ENCODE measurements at places on chromosomes 16 and 17.
A peak's percentile ranks its signal among the peaks of the same experiment; 100 is the strongest.

DNA sequence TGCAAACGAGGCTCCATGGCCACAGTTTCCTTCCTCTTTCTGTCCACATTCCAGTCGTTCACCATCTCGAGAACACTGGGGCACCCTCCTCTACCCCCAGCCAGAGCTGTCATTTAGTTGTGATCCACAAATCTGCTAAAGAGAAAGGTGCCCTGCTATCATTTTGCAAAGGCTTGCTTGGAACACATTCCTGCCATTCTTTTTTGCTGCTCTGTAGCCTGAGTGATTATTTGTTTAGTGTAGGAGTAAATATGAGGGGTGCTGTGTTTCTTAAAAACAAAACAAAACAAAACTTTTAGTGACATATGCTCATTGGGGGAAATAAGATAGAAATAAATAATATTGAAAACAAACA, 166.7 kb downstream of the PRKCA start:
- DNase-seq = no peak

GRCh38 chr16:75502916-75503605, 7.8 kb upstream of the CHST6 start:
- no peak for DNase-seq

DNA sequence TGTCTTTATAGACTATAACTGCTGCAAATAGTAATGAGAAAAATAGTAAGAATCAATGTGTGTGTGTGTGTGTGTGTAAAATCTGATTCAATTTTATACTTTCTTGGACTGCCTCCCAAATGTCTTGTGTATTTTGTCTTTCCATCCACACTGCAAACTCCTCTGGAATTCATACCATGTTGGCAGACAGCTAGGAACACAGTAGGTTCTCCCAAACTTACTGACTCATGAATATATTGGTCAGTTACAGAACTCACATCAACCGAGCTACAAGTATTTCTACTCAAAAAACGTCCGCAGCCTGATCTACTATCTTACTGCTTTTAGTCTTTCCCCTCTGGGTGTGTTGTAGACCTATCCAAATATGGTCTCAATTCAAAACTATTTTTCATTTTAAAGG, 542.7 kb upstream of the PSMD7 start:
- DNase-seq = no peak

DNA sequence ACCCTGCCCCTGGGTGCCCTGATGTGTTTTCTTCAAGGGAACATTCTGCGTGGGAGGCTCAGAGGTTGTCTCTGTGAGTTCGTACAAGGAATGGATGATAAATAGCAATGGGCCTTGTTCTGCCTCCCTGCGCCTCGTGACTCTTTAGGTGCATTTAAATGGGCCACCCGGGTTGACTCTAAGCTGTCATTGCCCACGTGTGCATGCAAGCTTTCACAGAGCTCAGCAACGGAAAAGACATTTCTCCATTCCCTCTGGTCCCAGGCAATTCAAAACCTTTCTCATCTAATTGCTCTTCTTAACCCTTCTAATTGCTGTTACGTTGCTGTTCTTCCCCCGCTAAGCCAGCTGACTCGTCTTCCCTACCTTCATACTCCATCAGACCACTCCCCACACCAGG, 71.5 kb upstream of the SDK2 start:
- no peak for DNase-seq

GRCh38 chr16:28923652-28924398, 1.2 kb downstream of the RABEP2 start:
- no peak for DNase-seq

DNA sequence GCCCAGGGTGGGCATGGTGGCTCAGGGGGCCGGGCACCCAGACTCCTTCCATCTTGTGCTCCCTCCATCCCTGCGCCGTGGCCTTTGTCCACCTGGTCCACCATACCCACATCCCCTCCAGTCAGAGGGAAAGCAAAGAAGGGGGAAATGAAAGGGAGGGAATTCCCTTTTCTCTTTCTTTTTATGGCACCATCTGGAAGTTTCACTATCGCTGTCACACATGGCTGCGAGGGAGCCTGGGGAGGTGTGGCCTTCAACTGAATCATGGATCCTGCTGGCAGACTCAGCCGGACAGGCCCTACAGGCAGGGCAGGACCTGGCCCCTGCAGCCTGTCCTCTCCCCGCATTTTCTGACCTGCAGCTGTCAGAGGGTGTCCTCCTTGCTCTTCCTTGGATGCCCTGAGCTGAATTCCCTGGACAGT, 6.2 kb downstream of the SLC12A3 start:
- DNase-seq = no peak

- DNase-seq = no peak
These were observed 5.5 kb downstream of the CYBC1 start for GRCh38 chr17:82444941-82445521.

DNA sequence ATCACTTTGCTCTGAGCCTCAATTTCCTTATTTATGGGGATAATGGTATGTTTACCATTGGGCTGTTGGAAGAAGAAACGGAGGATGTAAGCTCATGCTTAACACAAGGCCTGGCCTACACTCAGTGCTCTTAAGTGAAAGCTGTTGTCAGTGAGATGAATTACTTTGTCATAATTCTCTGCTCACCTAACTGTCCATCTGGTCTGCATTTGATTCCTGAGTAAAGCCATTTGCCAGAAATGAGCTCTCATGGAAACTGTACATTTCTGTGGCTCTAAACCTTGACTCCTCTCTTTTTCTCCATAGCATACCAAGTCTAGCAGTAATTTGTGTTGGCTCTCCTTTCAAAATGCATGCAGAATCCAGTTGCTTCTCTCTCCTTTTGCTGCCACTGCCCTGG, 445.7 kb downstream of the UTP18 start:
- no peak for DNase-seq

- no peak for DNase-seq
These were observed 17.6 kb upstream of the ABR start for GRCh38 chr17:1197379-1197778.

DNA sequence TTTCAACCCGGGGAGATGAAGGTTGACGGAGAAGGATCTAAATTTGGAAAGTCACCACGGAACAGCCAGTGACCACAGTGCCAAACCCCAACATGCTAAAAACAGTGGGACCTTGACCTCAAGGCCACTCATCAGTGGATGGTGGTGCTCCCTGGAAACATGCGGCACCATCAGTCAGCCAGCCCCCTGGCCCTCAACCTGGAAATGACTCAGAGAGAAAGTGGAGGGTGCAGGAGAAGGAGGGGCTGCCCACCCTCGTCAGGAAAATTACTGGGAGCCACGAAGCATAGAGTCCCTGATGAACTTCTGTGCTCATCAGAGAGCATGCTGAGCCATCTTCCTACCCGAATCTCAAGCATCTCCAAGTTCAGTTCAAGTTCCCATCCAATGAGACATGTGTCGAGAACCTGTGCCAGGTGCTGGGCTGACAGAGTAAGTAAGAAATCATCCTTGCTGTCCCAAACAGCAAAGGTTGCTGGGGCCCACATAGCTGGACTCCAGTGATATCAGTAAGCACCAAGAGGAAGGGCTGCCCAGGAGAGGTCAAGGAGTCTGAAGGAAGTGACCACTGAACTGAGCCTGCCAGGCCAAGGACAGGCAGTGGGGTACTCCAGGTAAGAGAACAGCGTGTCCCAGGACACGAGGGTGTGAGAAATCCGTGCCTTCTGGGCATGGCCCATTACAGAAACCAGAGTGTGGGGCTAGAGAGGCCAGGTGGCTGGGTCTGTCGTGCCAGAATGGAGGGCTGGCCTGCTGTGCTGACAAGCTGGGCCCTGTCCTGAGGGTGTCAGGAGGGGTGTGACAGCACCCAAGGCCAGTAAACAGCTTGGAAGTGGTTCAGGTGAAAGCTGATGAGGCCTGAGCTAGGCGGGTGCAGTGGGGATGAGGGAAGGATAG, 5.2 kb downstream of the PECAM1 start:
- DNase-seq = peak; percentile 81

DNA sequence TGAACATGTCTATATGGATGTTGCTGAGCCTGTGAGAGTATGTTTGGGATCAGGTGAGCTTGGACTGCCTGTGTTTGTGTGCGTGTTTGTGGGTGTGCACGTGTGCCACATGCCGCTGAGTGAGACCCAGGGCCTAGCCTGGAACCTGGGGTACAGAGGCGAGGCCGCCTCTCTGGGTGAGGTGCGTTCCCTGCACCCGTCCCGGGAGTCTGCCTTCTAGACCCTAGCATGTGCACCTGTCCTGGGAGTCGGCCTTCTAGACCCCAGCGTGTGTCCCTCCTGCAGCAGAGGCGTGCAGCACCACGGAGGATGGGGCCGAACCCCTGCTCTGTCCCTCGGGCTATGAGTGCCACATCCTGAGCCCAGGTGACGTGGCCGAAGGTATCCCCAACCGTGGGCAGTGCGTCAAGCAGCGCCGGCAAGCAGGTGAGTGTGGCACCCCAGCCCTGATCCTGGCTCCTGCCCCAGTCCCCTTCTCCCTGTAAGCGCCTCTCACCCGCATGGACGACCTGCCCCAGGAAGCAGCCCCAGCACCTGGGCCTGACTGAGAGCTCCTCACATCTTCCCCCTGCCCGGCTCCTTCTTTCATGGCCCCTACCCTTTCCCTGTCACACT, 24.6 kb downstream of the WFDC1 start:
- no peak for DNase-seq
